ENCODE measurements at places on chromosomes 3 and 15. TPM values are rescaled to one million over a fixed set of nuclear protein-coding genes. Genes with fewer than 3 reads are reported as not detected.

The EPHB3 gene
- total RNA-seq: 1.6 TPM

The ZNF502 gene
- 3.6 TPM for total RNA-seq

The TUSC7 gene
- total RNA-seq: not detected

The PAK6 gene
- 11.1 TPM for total RNA-seq

The ATP10A gene
- 1.2 TPM for total RNA-seq

The SLC38A3 gene
- total RNA-seq: 10.4 TPM

The CCDC9B gene
- total RNA-seq: 169 TPM

The MUSTN1 gene
- 10.9 TPM for total RNA-seq

The TMEM45A gene
- total RNA-seq: 3.2 TPM

The CHRFAM7A gene
- total RNA-seq: 1.3 TPM

The CCR9 gene
- total RNA-seq: not detected

The SH2D7 gene
- not detected for total RNA-seq

The ALDH1A3 gene
- total RNA-seq: 6.8 TPM

The SLC28A1 gene
- 0.50 TPM for total RNA-seq

The EBLN2 gene
- total RNA-seq: 0.69 TPM

- no peak for DNase-seq
Observed at GRCh38 chr3:24261521-24261920, 233.1 kb downstream of the THRB start.

GRCh38 chr15:66252685-66253417 is 699 bp downstream of the MEGF11 start:
- peak; percentile 34 for DNase-seq

DNA sequence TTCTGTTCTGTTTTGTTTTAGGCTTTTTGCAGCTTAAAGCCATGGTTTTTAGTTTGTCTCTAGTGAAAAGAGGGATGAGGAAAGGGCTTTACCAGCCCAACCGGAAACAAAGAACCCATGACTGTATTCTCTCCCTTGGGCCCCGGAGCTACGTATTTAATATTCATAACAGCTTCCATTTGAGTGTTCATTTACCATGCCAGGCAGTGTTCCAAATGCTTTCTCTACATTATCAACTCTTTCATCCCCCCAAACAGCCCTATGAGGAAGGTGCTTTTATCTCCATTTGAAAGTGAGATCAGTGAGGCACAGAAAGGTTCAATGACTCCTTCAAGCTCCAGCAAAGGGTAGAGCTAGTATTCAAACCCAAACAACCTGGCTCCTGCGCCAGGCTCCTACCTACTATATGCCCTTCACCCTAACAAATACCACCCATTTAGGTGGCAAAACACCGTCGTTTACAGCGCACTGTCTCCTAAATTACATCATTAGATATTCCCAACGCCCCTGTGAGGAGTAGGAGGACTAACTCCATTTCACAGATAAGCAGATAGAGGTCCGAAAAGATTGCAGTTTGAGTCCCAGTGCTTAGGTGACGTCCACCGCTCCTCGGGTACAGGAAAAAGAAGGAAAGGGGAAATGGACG is 27.9 kb downstream of the GTPBP8 start:
- DNase-seq: no peak

DNA sequence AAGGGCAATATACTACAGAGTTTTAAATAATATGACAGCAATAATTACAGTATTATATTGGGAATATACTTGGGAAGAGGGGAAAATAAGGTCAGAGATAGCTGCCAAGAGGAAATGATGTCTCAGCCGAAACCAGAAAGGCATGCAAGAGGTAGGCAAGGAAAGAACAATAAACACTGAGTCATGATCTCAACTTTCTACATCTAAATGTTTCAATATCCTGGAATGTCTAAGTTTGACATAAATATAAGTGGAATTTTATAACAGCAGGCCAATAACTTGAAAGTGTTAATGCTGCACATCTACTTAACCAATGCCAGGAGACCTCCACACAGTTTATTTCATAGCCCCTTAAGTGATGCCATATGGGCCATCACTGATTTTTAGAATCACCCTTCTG is 99.8 kb upstream of the CPNE4 start:
- DNase-seq: no peak

- DNase-seq: no peak
Observed at GRCh38 chr3:103918336-103918735, 1448.4 kb upstream of the ALCAM start.

- DNase-seq: no peak
Observed at GRCh38 chr15:31254431-31255175, 72.0 kb upstream of the KLF13 start.

- DNase-seq: no peak
Observed at GRCh38 chr15:29018120-29018805, 132.5 kb downstream of the APBA2 start.

GRCh38 chr15:51768018-51768417 is 16.6 kb downstream of the TMOD2 start:
- no peak for DNase-seq

GRCh38 chr15:72754096-72754495 is 29.5 kb downstream of the ADPGK start:
- no peak for DNase-seq

DNA sequence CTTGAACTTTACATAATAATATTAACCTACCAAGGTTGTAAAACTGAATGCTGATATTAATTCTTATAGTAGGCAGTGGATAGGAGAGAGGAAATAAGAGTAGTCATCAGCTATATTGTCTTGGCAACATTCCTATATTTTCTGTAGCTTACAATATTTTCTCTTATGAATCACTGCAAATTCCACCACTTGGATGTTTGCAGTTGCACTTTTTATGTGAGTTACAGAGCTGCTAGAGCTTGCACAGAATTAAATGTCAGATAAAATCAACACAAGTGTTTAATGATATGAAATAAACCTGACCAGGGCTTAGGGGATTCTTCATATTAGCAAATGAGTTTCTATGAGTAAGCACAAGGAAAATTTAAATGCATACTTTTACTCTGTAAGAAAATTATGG is 1710.1 kb downstream of the SI start:
- no peak for DNase-seq

DNA sequence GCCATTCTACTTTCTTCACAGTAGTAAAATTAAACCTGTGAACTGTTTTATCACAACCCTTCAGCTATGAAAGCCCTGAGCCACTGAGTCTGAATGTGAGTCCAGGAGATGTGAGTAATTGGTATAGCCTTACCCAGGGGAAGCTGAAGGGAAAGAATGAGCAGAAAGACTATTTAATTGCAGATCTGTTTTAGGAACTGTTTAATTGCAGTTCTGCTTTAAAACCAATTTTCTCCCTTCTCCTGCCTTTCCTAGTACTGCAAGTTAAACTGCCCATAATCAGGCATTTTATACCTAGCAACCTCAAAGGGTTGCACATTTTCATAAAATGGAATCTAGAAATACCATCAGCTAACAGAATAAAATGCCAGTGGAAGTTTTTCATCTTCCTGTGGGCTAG is 476.7 kb downstream of the OCA2 start:
- no peak for DNase-seq

DNA sequence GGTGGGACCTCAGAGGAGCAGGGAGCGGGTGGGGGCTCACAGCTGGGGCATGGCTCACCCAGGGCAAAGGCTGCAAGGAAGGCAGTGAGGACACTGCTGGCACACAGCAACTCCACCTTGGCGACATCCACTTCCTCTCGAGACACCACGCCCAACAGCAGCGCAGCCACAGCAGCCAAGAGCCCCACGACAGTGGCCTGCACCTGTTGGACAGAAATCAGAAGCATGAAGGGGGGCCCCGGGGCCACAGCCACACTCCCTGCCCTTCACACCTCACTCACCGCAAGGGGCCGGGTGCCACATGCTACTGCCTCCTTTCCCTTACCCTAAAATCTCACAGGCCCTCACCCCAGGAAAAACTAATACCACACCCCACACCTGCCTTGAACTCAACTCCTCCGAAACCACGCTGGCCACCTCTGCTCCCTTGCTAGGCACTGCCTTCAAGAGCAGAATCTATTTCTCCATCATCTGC is 57.3 kb downstream of the ROPN1B start:
- no peak for DNase-seq

DNA sequence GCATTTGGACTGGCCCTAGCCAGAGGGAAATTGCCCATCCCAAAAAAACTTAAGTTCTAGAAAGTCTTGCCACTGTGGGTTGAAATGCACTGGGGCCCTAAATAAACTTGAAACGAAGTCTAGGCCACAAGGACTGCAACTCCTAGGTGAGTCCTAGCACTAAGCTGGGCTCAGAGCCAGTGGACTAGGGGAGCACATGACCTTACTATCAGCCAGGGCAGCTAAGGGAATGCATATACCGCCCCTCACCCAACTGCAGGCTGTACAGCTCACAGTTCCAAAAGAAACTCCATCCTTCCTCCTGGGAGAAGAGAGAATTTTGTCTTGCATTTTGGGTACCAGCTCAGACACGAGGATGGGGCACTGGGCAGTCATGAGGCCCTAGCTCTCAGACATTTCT is 23.6 kb upstream of the TEX55 start:
- DNase-seq: no peak

- DNase-seq: peak; percentile 42
Observed at GRCh38 chr3:183555541-183556081, at the start of gene KLHL6. KLHL6 (minus strand) TSS chr3:183555706; CDS start chr3:183555653, 53 bp downstream.

- peak; percentile 59 for DNase-seq
Observed at GRCh38 chr3:13461169-13462124, 18.7 kb upstream of the HDAC11 start.

GRCh38 chr15:95709959-95710695 is 620.4 kb upstream of the NR2F2 start:
- no peak for DNase-seq

DNA sequence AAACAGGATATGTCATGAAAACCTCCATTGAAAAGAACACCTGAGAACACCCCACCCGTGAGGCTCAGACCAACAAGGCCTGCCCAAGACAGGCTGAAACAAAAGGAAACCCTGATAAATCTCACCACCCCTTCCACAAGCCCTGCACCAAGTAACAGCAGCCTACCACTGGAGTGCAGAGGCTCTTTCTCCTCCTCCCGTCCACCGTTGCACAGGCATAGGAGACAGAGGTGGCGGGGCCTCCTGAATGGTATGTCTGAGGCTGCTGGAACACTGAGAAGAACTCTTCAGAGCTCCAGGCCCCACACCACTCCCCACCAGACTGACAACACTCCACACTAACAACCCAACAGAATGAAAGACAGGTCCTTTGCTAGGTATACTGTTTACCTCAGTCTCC is 21.4 kb downstream of the CHDH start:
- DNase-seq: no peak

GRCh38 chr15:27864719-27865118 is 234.4 kb downstream of the OCA2 start:
- DNase-seq: no peak

- no peak for DNase-seq
Observed at GRCh38 chr15:82103468-82103867, 57.6 kb upstream of the MEX3B start.

DNA sequence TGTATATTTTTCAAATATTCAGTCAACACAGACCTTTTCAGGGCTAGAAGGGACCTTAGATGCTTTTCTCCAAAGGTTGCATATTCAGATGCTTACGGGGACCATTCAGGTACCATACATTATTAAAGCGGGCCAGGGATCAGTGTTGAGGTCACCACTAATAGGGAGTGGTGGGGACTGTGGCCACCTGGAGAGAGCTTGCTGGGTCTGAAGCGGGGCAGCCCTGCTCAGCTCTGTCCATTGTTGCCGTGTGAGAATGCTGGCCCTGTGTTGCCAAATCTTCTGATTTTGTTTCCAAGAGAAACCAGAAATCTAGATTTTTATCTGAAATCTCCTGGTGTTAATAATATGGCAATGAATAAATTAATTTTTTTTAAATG is 23.7 kb downstream of the ABHD2 start:
- no peak for DNase-seq

GRCh38 chr3:123799544-123800361 is 84.4 kb downstream of the MYLK start:
- no peak for DNase-seq

DNA sequence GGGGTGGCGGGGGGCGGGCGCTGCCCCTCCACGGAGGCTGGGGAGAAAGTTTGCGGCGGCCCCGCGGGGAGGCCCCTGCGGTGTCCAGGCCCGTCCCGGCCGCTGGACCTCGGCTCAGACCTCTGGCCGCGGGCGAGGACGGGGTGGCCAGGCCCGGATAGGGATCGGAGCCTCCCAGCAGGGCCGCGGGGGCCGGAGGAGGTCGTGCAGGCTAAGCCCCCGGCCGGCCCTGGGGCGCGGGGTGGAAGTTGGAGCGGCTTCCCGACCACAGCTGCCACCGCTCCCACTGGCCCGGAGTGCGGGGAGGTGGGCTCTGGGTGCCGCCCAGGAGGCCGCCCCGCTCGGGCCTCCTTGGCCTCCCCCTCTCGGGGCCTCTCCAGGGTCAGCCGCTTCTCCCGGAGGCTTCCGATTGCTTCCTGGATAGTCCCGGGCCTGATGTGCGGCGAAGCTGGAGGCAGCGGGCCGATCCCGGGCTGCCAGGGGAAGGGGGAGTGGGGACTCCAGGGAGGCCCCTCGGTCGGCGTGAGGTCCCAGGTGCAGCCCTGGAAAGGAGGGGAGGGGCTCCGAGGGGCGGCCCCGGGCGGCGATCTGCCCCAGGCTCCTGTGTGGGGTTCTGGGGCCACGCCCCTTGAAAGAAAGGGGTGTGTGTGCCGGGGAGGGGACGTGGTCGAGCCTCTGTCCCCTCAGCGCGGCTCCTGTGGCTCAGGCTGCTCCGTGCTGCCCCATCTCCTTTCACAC is 907 bp downstream of the PLXNA1 start:
- DNase-seq: peak; percentile 52

DNA sequence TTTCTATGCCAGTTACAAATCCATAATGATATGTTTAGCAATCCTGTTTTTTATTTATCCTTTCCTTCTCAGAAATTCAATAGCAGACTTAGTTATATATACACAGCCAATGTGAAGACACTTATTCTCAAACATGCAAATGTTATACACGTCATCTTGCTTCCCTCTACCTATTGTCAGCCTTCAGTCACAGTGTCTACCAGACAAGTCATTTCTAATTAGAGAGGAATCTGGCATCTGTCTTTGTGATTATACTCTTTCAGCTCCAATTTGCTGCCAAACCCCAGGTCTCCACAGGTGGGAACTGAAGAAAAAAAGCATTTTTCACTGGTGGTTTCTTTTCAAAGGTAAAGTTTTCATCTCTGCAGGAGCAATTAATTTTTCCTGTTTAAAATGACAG is 793.1 kb downstream of the AGBL1 start:
- no peak for DNase-seq

DNA sequence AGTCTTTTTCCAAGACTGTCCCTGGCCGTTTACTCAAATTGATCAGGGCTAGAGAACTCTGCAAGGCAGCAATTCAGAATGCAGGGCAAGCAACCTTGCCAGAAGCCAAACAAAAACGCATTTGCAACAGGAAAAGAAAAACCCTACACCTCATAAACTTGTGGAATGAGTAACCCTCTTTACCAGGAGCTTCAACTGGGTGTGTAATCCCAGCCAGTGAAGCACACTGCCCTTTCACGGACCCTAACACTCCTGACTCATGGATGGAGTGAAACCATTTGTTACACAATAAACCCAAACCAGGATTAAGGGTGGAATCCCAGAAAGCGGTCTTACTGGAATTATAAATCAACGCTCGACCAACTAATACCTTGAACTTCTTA is 14.8 kb upstream of the LDHAL6B start:
- DNase-seq: no peak
